Colonic mucosa (tissue), 4 donors: ENCODE measurements at places on chromosomes 6 and 20. TPM values are rescaled to one million over a fixed set of nuclear protein-coding genes. Genes with fewer than 3 reads are reported as not detected.

The CCN6 gene
- not detected for total RNA-seq

The TUBB2A gene
- total RNA-seq: 20.4 TPM

The PDSS2 gene
- 26.3 TPM for total RNA-seq

The VWA7 gene
- total RNA-seq: 6.1 TPM

The ZNF512B gene
- total RNA-seq: 1.9 TPM

The PDE7B gene
- total RNA-seq: 1.0 TPM

The SOBP gene
- 0.67 TPM for total RNA-seq

The SIRPB2 gene
- 0.74 TPM for total RNA-seq

The QRSL1 gene
- 16.0 TPM for total RNA-seq

The PLTP gene
- total RNA-seq: 36.2 TPM

The CCDC28A gene
- 30.7 TPM for total RNA-seq

GRCh38 chr6:236519-236918, 55.8 kb upstream of the DUSP22 start:
- DNase-seq: no peak

GRCh38 chr6:136816656-136817055, 5.7 kb upstream of the PEX7 start:
- DNase-seq: no peak

GRCh38 chr6:143276436-143276835, 174.1 kb downstream of the ADAT2 start:
- DNase-seq: no peak

DNA sequence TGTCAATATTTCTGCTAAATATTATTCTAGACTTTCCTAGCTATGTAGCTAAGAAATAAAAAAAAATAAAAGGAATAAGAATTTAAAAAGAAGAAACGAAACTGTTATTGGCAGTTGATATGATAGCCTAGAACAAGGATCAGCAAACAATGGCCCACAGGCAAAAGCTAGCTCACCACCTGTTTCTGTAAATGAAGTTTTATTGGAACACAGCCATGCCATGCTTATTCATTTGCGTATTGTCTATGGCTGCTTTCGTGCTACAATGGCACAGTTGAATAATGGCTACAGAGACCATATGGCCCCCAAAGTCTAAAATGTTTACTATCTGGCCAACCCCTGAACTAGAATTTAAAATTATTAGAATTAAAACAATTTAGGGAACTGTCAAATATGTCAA, 952.6 kb upstream of the MAP3K7 start:
- no peak for DNase-seq

- DNase-seq: no peak
These were observed 382.7 kb downstream of the C6orf118 start for GRCh38 chr6:164926686-164927085.

- DNase-seq: no peak
These were observed 139.0 kb downstream of the PXDC1 start for GRCh38 chr6:3612341-3613041.

GRCh38 chr20:237489-237888, 10.4 kb downstream of the DEFB129 start:
- no peak for DNase-seq

- no peak for DNase-seq
These were observed 579.9 kb downstream of the MMUT start for GRCh38 chr6:48883116-48883515.

DNA sequence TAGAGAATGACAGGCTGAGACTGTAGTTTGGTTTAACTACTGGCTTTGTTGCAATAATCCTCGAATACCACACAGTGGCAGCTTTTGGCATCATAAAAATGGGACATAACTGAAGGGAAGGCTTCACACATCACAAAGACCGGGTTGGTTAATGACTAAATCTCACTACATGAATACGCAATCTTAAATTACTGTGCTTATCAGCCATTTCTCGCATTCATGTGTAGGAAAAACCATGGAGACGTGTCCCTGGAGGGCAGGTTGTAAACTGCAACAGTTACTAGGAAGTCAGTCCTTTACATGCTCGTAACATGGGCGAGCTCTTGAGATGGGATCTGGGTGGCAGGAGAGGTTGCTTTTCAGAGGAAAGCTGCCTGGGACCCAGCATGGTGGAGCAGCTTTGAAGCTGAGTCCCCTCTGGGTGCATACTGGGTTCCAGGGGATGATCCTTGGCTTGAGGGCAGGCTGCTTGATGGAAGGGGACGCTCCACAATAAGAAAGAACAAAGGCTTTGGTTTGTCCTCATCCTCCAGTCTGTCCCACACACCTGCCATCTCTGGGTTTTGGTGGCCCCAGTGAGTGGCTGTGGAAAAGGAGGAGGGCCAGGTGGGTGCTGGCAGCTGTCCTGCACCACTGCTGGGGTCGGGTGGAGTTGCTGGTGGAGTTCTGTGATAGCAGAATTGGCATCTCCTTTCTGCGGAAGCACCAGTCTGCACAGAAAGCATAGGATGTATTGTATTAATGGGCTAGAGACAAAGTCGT, 2.1 kb downstream of the RPS21 start:
- no peak for DNase-seq

DNA sequence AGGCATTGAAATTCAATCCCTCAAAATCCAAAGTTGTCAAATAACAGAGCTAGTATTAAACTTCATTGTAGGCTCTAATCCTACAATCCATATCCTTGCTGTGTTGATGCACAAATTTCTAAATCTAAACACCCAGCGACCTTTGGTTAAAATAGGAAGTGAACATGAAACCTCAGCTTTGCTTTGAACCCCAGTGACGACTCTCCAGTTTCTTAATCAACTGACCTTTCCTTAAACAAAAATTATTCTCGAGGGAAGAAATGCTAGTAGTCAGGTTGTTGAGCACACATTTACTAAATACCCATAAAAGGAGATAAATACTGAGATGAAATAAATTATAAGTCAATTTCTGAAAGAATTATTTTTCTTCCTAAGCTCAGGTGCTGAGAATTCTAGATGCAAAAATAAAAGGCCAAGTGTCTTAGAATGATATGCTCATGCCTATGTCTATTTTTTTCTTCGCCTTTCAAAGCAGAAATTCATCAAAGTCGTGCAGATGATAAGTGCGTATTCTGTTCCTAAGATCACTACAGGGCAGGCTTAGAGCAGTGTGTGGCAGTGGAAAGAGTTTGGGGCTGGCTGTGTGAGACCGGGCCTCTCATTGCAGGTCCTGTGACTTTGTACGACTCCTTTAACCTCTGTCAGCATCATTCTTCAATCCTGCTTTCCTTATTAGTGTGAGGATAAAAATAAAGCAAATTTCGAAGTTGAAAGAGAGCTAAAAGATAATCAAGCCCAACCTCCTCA, 208.7 kb downstream of the PRL start:
- no peak for DNase-seq

GRCh38 chr6:112407101-112407590, 60.0 kb downstream of the RFPL4B start:
- DNase-seq: no peak

DNA sequence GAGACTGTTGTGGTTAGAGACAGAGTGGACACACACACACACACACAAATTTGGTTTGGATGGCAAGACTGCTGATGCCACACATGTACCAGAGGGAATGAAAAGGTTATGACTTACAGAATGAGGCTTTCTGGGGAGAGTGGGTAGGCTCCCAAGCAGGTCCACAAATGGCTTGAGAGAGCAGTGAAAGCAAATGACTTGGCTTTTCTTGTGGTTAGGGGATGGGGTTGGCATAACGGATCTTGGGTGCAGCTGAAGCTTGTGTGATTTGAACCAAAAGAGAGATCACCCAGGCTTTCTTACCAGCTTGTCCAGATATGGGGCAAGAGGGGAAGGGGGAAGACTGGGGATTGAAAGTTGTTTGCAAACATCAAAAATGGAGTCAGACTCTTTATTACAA, 73.9 kb upstream of the OLIG3 start:
- DNase-seq: no peak

DNA sequence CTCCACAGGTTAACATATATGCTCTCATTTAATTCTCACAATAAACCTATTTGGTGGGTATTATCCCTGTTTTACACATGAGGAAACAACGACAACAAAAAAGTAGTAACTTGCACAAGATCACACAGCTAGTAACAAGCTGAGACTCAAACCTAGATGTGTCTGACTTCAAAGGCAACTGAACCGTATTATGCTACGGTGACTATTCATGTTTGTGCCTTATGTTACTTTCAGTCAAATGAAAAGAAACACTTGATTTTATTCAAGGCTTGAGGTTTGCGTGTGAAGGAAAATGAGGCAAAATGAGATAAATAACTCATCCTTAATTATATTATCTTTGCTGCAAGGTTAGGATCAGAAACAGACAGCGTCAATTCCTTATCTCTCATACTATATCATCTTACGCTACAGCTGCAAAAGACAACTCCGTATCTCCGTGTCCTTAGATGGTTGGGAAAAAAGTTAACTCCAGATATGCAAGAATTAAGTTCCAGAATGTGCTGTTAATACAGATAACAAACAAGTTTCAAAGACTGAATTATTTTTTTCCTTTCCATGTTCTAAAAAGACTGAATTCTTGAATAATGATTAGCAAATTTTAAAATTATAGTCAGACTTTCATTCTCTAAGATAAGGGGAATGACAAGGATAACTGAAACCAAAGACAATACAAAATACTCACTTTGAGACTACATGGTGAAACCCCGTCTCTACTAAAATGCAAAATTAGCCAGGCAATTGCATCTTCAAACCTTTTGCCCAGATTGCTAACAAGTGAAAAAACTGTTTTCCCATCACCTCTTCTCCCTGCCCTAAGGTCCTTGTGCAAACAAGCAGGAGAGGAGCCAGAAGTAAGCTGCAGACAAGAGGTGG, 27.8 kb downstream of the STAU1 start:
- DNase-seq: no peak

DNA sequence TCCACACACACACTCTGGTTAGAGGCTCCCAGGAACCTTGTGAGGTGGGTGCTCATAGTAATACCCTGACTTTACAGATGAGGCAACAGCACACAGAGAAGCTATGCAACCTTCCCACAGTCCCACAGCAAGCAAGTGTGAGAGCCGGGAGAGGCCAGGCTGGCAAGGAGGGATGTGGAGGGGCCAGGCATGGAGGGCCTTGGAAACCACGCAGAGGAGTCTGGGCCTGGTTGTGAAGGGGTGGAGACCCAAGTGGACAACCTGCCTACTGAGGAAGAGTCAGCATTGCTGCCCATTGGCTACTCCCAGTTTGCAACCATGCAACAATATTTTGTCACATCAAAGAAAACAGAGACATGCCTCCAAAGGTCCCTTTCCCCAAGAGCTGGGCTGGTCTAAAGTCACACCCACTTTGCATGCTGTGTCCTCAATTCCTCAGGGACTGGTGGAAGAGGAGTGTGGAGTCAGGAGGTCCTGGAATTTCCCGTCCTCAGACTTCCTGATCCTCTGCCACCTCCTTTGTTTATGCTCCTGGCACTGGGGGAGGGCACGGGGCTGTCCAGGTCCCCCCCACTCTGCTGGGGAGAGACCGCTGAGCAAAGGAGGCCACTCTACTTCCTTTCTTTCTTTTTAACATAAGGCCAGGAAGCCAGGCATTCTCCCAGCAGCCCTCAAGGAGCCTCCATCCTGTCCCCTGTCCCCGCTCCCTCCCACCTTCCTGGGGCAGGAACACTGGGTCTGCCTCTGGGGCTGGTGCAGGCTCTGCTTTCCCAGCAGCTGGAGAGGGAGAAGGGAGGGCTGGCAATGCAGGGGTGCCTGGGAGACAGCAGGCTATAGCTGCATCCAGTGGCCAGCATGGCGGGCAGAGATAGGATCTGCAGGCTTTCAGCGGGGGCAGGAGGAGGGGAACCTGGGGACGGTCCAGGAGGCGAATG, 68.3 kb downstream of the NOL4L start:
- DNase-seq: no peak

DNA sequence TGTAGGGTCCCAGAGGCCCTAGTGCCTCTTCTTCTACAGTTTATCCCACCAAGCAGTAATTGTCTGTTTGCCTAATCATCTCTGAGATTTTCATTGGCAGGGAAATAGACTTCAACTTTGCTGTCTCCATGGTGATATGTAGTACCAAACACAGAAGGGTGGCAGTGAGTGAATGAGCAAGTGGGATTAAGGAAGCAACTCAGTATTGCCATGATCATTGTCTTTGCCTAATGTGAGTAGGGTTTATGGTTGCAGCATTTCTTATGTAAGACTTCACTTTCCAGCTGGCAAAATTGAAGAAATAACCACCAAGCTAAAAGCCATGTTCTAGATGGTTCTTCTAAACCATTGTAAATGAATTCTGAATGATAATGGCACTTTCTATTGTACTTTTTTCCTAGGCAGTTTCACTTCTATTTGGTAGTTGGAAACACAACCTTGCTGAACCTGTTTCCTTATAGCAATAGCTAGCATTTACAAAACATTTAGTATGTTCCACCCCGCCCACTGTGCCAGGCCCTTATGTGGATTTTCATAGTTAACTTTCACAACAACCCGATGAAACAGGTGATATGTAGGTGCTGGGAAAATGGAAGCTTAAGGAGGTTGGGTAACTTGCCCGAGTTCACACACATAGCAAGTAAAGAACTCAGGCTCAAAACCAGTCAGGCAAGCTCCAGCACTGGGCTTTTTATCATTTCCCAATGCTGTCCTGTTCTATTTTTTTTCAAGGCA, 32.0 kb downstream of the ZC2HC1B start:
- DNase-seq: peak; percentile 32

GRCh38 chr6:124694139-124694705, 268.0 kb upstream of the RNF217 start:
- DNase-seq: no peak

GRCh38 chr6:156760377-156760776, 16.8 kb upstream of the ARID1B start:
- no peak for DNase-seq

GRCh38 chr6:53139841-53140413, 8.7 kb downstream of the GCM1 start:
- no peak for DNase-seq

GRCh38 chr20:62069741-62070216, 4.1 kb upstream of the TAF4 start:
- peak; percentile 81 for DNase-seq

GRCh38 chr6:55898342-55898741, 23.0 kb upstream of the BMP5 start:
- no peak for DNase-seq

GRCh38 chr20:25280051-25280573, 32.2 kb downstream of the PYGB start:
- no peak for DNase-seq

- DNase-seq: no peak
These were observed 135.6 kb upstream of the PTPRK start for GRCh38 chr6:128655978-128656498.

DNA sequence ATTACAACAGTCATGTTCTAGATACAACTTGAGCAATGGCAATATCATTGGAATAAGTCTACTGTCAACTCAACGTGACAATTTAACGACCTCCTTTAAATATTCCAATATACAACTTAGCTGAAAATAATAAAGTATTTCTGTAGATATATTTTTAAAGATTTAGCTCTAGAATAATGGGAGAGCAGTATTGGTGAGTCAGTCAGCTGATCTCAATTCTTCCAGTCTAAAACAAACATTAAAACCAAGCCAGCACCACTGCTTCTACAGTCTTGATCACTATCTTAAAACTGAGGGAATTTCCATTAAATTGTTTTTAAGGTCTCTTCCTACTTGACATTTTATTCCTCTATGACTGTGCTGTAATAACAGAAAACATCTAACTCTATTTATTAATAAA, 38.2 kb downstream of the NOL7 start:
- DNase-seq: no peak
